ENCODE measurements at places on chromosomes 6 and 20.

GRCh38 chr20:2610941-2611720, 41.3 kb upstream of the NOP56 start:
- DNase-seq, result no peak

- DNase-seq, result no peak
Measured at GRCh38 chr6:40958738-40959137, 80.3 kb downstream of the UNC5CL start.

DNA sequence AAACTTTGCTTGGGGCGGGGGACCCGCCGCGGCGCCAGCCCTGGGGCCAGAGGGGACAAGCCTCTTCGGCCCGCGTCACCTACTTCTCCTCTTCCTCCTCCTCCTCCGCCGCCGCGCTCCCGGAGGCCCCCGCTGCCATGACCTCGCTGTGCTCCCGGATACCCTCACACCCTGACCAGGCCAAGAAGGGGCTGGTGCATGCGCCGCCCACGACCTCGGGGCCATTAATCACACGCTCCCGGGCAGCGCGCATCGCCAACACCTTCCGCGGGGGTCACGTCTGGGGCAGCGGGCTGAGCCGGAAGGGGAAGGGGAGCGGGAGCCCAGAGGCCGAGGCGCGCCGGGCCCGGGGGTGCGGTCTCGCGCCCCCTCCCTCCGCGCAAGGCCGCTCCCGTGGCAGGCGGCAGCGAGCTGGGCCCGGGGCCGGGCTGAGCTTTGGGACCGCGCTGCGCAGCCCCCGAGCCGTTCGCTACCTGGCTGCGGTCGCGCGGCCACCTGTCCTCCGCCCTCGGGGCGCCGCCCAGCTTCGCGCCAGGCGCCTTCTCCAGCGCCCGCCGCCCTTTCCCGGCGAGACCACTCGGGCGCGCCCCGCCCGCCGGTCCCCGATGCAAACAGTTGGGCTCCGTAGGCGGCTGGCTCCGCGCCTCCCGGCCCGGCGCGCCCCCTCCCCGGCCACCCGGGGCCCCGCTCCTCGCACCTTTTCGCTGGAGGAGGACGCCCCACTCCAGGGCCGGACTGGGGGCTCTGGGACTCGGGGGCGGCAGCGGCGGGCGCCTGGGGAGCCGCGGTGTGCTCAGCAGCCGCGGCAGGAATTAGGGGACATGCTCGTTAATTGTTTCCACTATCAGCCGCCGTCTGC, 575 bp upstream of the CNR1 start:
- no peak for DNase-seq

DNA sequence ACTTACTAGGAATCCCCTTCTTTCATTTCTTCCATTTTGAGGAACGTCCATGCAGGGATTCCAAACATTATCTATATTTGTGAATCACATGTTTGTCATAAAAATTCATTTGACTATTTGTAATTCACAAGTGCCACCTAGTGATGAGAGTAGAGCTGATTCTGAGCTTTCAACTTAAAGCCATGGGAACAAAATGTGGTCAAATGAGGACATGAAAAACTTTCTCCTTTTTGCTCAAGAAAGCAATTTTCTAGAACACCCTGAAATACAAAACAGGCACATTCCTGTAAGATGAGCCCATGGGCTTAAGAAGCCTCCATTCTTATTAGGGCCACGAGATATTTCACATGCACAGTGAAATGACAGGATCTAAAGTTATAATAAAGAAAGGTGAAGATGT, 12.3 kb downstream of the MAP3K7 start:
- peak; percentile 42 for DNase-seq

DNA sequence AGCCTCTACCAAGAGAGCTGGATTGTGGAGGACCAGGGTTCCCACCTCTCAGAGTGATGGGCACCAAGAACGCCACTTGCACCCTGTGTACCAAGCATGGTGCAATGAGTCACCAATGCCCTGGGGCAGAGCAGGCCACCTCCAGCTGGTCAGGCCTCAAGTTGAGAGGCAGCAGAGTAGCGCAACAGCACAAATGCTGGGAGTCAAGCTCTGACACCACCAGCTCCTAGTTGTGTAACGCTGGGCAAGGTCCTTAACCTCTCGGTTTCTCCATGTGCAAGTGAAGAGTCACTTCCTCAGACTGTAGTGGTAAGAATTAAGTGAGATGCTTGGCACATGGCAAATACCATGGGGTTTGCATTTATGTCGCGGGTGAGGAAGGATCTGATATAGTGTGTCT, 25.6 kb downstream of the GFOD1 start:
- DNase-seq, result no peak

- no peak for DNase-seq
Measured at GRCh38 chr20:17683218-17684076, 1.4 kb upstream of the RRBP1 start.

DNA sequence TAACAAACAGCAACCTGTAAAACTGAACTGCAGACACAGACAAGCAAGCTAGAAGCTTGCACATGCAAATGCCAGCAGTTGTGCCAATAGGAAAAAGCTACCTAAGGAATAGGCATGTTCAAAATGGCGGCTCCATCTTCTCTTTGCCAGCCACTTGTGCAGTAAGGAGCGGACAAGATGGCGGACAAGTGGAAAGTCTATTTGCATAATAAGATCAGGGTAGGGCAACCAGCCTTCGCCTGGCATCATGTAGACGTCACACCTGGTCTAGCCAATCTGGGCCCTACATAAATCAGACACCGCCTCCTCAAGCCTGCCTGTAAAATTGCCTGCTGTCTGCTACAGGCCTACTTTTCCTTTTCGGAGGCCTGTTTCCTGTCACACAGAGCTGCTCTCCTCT, 18.0 kb downstream of the C6orf52 start:
- no peak for DNase-seq

DNA sequence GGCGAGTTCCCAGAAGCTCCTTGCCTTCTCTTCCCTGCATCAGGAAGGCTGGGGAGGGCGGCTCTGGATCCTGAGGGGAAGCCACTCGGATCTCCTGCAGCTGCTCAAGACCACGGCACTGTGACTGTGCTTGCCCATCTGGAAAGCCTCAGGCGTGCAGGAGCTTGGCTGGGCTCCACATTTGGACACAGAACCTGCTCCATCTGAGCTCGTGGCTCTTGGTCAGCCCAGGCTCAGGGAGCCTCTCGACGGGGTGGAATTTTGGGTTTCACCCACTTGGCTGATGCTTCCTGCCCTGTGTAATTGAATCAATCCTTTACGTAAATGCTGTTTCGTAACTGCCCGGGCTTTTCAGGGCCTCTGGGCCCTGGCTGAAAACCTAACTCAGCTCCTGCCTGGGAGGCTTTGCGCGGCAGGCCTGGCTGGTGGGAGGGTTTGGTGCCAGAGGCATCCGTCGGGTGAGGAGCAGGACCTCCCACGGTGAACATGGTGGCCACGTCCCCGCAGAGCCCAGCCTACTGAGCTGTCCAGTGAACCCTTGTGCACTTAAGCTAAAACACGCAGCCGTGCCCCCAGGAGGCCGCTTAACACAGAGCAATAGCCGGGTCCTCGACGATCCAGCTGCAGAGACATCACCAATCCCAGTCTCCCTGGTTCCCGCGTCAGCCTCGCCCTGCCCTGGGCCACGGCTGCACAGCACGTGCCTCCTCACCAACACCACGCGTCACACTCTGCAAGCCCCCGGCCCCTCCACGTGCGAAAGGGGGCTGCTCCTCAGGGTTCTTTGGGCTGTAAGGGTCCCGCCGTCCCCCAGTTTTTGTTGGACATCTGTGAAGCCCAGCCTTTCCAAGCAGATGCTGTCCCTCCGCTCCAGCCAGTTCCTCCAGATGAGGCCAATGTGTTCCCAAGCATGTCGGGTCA, 241.0 kb downstream of the DLL1 start:
- DNase-seq, result no peak

- no peak for DNase-seq
Measured at GRCh38 chr6:158561938-158562337, 2.0 kb downstream of the TMEM181 start.
